ENCODE measurements at places on chromosomes 3 and 15.

DNA sequence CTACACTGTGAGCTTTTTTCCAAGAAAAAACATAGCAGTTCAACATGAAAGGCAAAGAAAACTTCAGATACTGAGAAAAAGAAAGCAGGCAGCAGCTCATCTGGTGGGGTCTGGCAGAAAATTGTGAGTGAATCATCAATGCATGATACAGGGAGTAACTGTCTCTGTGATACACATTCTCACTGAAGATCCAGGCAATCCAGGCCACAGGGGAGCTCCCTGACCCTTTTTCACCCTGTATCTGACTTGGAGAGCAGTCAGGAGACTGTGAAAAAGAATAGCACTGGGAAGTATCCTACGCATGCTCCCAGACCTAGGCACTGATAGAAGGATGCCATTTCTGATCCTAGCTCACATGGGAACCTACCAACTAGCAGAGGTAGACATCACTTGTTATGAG is 269.8 kb downstream of the MBNL1 start:
- no peak for DNase-seq

DNA sequence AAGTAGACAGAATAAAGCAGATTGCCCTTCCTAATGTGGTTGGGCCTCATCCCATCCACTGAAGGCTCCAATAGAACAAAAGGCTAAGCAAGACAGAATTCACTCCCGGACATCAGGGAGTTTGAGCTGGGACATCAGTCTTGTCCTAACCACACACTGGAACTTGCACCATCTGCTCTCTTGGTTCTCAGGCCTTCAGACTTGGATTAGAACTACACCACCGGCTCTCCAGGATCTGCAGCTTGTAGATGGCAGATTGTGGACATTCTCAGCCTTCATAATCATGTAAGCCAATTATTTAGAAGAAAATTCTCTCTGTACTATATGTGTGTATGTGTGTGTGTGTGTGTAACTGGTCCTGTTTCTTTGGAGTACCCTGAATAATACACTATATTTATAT is 394.7 kb upstream of the LMCD1 start:
- DNase-seq = no peak

GRCh38 chr15:58669108-58669507 is 80.4 kb downstream of the ADAM10 start:
- no peak for DNase-seq

GRCh38 chr3:157594413-157594812 is 91.2 kb upstream of the VEPH1 start:
- no peak for DNase-seq

DNA sequence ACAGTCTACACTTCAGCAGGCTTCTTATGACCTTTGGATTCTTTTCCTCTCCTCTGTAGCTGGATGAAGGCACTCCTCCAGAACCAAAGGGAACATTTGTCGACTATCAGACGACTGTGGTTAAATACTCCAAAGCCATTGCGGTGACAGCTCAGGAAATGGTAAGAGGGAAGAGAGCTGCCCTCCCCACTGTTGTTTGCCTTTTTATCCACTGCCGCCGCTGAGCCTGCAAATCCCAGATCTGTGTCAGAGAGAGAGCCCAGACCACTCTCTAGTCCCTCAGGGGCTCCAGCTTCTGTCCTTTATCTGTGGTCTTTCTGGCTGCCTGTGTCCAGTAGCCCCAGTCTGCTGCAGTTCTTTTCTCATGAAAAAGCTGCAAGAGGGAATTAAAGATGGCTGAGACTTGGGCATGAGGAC is 261.5 kb upstream of the TPM1 start:
- DNase-seq = no peak

DNA sequence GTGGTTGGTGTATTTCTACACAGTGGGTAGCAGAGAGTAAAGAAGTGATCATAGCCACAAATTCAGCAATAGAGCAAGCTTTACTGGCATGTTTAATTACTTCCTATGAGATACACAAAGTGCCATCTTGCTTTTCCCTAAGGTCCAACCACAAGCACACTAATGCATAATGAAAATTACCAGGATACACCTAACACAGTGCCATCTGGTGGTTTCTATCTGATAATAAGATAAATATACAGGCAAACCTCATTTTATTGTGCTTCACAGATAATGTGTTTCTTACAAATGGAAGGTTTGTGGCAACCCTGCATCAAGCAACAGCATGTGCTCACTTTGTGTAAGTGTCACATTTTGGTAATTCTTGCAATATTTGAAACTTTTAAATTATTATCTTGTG is 223.0 kb downstream of the NSUN3 start:
- no peak for DNase-seq

DNA sequence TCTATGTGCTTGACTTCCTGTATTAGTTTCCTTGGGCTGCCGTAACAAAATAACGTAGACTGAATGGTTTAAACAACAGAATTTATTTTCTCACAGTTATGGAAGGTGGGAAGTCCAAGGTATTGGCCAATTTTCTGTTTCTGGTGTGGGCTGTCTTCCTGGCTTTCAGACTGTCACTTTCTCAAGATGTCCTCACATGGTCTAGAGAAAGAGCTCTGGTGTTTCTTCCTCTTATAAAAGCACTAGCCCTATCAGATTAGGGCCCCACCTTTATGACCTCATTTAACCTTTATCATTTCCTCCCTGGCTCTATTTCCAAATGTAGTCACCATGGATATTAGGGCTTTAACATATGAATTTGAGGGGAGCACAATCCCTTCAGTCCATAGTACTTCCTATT is 54.6 kb downstream of the SPRED1 start:
- no peak for DNase-seq

DNA sequence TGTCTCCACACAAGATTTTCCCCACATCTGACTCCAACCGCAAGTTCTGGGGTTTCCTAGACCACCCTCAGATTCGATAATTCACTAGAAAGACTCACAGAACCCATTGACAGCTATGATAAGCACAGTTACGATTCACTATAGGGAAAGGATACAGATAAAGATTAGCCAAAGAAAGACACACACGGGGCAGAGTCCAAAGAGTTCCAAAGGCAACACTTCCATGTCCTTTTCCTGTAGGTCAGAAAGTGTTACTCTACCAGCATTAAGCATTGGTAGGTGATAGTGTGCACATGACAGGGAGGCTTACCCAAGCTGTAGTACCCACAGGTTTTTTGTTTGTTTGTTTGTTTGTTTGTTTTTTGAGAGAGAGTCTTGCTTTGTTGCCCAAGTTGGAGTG is 48.1 kb downstream of the PHLDB2 start:
- DNase-seq = no peak

DNA sequence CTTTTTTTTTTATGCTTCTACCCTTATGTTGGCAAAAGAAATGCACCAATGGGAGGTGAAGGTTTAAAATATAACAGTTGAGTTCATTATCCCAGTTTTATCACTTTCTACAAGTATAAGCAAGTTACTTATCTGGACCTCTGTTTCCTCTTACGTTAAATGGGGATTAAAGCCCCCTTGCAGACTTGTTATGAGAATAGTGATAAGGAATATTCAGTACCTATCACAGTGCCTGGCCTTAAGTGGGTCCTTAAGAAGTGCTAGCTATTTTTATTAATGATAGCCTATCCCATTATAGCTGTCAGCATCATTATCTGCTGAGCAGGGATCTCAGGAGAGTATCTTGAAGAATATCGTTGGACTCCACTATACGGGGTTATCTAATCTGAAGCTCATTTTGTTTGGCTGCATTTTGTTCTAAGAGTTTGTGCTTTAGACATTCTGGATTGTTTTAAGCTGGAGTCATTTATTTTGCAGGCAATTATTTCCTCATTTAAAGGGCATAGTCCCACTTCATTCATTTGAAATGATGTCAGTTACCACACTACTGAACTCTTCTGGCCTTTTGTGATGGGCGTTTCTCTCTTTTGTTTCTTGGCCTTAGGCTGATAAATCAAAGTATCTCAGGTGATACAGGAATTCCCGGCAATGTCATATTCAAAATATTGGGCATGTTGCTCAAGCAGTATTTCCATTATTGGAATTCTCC is 28.8 kb downstream of the RAB8B start:
- no peak for DNase-seq
